HuH-7.5 (cell line): ENCODE measurements at places on chromosomes 12 and 14.

- DNase-seq: no peak
Observed at GRCh38 chr12:46360908-46361666, 11.5 kb downstream of the SLC38A2 start.

GRCh38 chr12:25759752-25760151, 198.7 kb upstream of the RASSF8 start:
- DNase-seq: no peak

- DNase-seq: no peak
Observed at GRCh38 chr14:53168786-53169185, 15.7 kb upstream of the DDHD1 start.

GRCh38 chr12:51009056-51009440, 17.1 kb downstream of the SLC11A2 start:
- no peak for DNase-seq

DNA sequence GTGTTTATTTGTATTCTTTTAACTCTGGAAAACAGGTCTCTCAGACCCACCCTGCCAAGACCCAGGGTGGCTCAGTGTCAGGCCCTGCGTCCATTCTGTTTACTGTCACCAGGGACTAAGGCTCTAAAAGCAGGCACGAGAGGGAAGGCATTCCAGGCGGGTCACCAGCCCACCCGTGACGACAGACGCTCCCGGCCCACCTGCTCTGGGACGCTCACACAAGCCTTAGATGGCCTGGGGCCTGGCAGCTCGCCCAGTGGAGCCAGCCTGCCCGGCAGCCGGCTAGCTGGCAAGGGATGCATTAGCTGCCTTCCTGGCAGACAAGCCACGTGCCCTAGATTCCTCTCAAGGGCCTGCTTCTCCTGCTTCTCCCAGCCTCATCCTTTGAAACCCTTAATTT, 9.2 kb upstream of the NUAK1 start:
- no peak for DNase-seq

GRCh38 chr12:46579474-46579873, 206.9 kb upstream of the SLC38A2 start:
- no peak for DNase-seq

DNA sequence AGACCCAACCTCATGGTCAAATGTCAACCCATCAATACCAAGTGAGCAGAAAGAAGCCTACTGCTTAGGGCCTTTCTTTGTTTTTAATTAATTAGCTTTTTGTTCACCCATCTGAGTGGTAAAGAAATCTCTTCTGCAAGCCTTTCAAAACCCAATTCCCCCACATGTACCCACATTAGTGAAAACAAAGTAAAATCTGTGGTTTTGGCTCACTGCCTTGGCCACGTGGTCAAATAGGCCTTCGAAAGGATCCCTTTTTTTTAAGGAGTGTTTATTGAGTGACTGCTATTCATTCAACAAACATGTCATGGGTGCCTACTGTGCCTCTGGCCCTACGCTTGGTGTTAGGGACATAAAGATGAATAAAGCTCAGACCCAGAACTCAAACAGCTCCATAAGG, 160.1 kb downstream of the NUAK1 start:
- DNase-seq: no peak

- no peak for DNase-seq
Observed at GRCh38 chr12:91361864-91362263, 179.2 kb upstream of the DCN start.

DNA sequence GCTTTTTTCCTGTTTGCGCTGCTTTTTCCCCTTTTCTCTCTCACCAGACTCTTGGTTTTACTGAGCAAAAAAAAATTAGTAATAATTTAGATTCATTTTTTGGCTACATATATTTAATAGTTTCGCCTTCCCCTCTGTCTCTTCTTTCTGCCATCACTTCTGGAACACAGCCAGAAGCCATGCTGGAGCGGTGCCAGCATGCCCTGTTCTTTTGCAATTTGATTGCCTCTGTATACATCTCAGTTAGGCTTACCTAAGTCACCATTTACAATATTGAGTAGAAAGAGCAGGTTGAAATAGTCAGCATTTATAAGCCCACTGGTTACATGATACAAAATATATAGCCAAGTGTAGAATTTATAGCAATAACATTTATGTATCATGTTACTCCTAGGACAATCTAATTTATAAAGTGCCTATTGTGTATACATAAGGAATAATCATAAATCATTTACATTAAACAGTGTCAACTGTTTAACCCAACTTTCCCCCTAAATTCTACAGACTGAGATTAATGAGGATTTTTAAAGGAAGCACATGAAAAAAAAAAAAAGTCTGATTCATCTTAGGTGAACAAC, 413.8 kb upstream of the SOX5 start:
- no peak for DNase-seq

DNA sequence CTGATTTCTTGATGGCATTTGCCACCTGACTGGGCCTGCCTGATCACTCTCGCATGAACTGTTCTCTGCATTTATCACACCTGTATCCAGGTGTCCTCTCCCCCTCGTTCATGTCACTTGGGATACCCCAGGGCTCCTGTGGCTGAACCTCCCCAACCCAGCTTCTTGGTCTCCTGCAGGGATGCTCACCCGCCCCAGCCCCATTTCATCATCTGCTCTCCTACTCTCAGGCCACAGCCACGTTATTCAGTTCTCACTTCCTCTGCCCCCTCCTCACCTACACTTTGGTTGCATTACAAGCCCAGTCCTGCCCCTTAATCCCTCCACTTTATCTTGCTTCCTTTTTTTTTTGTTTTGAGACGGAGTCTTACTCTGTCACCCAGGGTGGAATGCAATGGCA, 35.5 kb downstream of the TMBIM6 start:
- DNase-seq: no peak

GRCh38 chr12:72250346-72250745, 21.8 kb upstream of the TRHDE start:
- DNase-seq: no peak

GRCh38 chr14:97416550-97416949, 619.4 kb downstream of the VRK1 start:
- DNase-seq: no peak
